ENCODE measurements at places on chromosomes 7 and 10.

GRCh38 chr10:53314876-53315275 lies 542.3 kb upstream of the MBL2 start:
- DNase-seq = no peak

DNA sequence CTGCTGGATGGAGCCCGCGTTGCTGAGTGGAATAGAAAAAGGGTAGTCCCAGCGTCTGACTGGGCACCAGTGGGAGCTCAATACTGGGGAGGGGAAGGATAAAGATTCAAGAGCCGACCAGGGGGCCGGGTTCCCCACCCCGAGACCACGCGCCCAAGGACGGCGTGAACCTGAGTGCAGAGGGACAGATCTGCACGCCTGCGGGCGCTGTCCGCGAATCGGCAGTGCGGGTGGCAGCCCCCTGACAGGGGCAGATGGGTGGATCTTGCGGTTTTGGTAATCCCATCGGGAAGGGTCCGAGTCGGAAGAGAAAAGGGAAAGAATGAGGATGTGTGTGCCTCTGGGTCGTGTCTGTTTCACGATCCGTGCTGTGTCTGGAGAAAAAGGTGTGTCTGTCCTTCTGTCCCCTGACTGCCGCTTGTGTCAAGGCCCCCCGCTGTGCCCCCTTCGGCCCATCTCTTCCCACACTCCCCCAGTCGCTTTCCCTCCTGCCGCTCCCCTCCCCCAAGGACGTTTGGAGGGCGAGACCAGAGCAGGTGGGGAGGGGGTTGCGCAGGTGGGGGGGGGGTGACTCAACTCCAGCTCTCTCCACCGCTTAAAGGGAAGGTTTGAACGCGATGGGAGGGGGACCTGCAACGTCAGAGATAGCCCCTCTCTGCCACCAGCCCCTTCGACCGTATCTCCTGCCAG lies 734 bp upstream of the VGF start:
- no peak for DNase-seq

GRCh38 chr7:12929476-12930140 lies 242.2 kb downstream of the ARL4A start:
- DNase-seq = no peak

DNA sequence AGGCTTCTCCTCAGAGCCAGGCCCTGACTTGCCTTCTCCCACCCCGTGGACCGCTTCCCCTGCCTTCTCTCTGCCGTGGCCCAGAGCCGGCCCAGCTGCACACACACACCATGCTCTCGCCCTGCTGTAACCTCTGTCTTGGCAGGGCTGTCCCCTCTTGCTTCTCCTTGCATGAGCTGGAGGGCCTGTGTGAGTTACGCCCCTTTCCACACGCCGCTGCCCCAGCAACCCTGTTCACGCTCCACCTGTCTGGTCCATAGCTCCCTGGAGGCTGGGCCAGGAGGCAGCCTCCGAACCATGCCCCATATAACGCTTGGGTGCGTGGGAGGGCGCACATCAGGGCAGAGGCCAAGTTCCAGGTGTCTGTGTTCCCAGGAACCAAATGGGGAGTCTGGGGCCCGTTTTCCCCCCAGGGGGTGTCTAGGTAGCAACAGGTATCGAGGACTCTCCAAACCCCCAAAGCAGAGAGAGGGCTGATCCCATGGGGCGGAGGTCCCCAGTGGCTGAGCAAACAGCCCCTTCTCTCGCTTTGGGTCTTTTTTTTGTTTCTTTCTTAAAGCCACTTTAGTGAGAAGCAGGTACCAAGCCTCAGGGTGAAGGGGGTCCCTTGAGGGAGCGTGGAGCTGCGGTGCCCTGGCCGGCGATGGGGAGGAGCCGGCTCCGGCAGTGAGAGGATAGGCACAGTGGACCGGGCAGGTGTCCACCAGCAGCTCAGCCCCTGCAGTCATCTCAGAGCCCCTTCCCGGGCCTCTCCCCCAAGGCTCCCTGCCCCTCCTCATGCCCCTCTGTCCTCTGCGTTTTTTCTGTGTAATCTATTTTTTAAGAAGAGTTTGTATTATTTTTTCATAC lies 38.0 kb downstream of the LIMK1 start:
- no peak for DNase-seq

DNA sequence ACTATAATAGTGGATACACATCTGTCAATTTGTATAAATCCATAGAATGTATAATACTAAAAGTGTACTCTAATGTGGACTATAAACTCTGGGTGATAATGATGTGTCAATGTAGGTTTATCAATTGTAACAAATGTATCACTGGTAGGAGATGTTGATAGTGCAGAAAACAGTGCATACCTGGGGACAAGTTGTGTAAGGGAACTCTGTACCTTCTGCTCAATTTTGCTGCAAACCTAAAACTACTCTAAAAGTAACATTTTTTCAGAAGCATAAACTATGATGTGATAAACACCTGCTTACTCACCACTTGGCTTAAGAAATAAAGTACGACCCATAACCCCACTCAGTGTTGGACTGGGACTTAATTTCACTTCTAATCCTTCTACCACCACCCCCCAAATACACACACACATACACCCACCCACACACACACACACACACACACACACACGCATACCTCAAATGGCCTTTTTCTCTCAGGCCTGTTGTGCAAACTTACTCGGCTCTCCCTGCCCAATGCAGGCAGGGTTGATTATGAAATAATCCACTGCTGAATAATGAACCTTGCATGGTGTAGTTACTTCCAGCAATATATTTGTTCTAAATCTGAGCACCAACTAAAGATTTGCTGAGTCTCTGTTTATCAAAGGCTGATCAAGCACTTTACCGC lies 154.1 kb upstream of the KMT2E start:
- DNase-seq = no peak

- no peak for DNase-seq
Observed at GRCh38 chr10:73875139-73875475, 752 bp upstream of the CAMK2G start.

GRCh38 chr7:47232751-47233412 lies 349.0 kb downstream of the TNS3 start:
- DNase-seq = no peak

Measured in stimulated activated CD8-positive, alpha-beta memory T cell treated with anti-CD3 and anti-CD28 coated beads, Interleukin-4, amount 100 ng/mL, for 4 hours (primary cell).